Stimulated activated CD8-positive, alpha-beta memory T cell treated with anti-CD3 and anti-CD28 coated beads, Interleukin-2, amount 100 ng/mL, for 48 hours (primary cell): ENCODE measurements at places on chromosomes 12 and 14.

GRCh38 chr12:33770652-33771051 is 251.6 kb upstream of the ALG10 start:
- no peak for DNase-seq

DNA sequence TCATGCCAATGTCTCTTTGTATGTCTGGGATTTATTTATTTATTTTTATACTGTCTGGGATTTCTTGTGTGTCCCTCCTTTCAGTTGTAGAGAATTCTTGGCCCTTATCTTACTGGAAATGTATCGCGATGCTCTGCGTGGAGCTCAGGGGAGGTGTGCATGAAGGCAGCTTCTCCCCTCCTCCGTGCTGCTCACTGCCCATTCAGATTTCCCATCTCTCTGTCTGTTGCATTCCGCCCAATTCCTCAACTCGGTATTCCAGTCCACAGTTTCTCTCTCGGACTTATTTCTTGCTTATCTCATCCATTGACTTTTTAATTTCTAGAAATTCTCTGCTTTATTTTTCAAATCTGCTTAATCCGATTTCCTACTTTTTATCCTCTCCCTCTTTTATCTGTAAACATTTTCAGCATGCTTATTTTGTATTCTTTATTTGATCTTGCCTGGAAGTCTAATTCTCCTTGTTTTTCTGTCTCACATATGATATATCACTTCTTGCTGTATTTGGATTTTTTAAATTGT is 93.2 kb downstream of the FBXW8 start:
- no peak for DNase-seq

GRCh38 chr12:60112763-60113162 is 516.9 kb downstream of the SLC16A7 start:
- DNase-seq = no peak

GRCh38 chr14:57760896-57761295 is 105.0 kb downstream of the SLC35F4 start:
- no peak for DNase-seq

DNA sequence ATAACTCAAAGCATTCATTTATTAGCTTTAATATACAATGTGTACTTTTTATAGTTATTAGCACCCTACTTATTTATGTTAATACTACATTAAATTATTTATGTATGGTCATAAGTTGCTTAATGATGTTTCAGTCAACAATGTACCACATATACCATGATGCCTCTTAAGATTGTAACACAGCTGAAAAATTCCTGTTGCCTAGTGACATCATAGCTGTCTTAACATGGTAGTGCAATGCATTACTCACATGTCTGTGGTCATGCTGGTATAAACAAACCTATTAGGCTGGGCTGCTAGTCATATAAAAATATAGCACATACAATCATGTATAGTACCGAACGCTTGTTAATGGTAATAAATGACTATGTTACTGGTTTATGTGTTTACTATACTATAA is 120.4 kb downstream of the ANO6 start:
- DNase-seq = no peak

- no peak for DNase-seq
These were observed 96.0 kb upstream of the WSCD2 start for GRCh38 chr12:108033090-108033489.

GRCh38 chr12:4051596-4051995 is 178.4 kb upstream of the PARP11 start:
- DNase-seq = no peak

DNA sequence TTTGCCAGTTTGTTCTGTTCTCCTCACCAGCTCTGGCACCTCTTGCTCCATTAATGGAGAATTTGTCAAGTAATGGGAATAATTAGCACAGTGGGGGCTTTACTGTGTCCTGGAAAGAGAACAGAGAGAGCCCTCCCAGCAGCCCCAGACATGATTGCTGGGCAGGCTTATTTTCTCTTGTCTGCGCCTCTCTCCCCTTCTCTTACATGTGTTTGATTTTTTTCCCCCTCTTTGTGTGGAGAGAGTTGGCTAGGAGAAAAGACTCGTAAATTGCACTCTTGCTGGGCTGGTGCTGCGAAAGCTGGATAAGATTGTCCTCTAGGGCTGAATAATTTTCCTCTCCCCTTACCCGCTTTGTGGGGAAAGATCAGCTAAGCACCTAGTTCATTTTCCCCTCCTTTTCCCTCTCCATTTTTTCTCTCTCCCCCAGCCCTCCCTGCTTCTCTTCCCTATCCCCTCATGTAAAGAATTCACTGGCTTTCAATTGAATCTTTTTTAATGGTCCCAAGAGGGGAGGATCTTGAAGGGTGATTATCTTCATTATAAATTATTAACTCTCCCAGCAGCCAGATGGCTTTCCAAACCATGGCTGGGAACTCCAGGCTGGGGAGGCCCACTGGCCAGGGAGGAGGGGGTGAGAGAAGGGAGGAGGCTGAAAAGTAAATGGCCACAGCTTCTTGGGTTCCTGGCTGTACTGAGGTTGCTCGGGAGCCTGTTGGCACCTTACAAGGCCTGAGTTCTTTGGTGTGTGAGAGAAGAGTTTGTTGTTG is 62.2 kb downstream of the NRXN3 start:
- no peak for DNase-seq

DNA sequence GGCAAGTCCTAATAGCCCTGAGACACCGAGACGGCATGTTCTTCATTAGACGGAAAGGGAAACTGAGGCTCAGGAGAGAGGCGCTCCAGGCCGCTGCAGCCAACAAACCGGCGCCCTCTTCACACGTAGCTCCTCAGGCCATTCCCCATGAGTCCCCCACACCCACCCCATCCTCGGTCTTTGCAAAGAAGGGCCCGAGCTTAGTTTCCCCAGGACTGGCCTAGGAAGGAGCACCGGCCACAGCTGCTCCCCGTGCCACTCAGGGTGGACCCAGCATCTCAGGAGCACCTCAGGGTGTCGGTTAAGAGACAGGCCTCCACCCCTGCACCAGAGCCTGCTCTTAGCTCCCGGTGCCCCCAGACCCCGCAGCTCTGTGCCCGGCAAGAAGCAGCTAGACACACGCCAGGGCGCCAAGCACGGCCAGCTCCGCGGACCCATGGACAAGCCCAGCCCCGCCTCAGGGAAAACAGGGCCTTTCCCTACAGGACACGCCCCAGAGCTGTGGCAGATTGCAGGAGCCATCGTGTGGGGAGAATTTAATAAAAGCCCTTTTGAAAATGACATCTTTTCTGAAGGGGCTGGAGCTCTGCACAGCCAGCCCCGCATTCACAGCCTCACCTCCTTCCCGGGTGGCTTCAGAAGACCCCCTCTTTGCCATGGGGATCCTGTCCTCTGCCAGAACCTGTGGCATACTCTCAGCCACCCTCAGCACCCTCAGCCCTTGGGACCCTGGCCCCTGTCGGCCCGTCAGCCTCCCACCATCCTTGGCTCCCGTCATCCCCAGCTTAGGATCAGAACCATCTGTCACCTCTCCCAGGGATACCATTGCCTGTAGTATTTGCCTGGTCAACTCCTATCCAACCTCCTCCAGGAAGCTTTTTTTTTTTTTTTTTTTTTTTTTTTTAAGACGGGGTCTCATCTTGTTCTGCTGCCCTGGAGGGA is 59.7 kb downstream of the LGMN start:
- no peak for DNase-seq

- no peak for DNase-seq
These were observed 66.5 kb upstream of the MON2 start for GRCh38 chr12:62400135-62400534.
